Foreskin keratinocyte (primary cell): ENCODE measurements at places on chromosomes 11 and 22.

GRCh38 chr11:120039039-120039438 lies 98.9 kb downstream of the TRIM29 start:
- no peak for DNase-seq

DNA sequence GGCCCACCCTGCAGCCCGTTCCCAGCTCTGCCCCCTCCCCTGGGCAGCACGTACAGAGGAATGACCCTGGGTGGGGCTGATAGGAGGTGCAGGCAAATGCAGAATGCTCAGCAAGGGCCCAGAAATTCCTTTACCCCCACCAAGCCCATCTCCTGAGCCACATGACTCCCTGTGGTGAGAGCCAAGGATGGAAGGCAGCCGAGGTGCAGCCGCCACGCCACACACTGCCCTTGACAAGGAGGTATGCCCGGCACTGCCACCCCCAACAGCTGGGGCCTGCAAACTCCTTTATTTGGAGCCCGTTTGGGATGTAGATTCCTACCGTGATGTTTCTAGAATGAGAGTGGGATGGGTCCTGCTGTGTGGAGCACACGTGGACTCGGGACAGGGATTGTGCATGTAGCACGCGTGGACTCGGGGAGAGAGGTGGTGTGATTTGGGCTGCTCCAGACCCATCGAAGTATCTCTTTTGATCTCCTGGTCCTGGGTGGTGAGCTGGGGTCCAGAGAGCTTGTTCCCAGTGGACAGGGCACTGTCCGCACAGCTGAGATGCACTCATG lies 12.9 kb downstream of the GTSE1 start:
- DNase-seq = no peak

- DNase-seq = no peak
These were observed 38.8 kb downstream of the TXN2 start for GRCh38 chr22:36442506-36443197.

- no peak for DNase-seq
These were observed 71.0 kb downstream of the DKK3 start for GRCh38 chr11:11937433-11937832.

- DNase-seq = no peak
These were observed at the start of gene GLYAT for GRCh38 chr11:58731819-58732218. GLYAT (minus strand) TSS chr11:58731943; CDS start chr11:58724496, 7,447 bp downstream.

DNA sequence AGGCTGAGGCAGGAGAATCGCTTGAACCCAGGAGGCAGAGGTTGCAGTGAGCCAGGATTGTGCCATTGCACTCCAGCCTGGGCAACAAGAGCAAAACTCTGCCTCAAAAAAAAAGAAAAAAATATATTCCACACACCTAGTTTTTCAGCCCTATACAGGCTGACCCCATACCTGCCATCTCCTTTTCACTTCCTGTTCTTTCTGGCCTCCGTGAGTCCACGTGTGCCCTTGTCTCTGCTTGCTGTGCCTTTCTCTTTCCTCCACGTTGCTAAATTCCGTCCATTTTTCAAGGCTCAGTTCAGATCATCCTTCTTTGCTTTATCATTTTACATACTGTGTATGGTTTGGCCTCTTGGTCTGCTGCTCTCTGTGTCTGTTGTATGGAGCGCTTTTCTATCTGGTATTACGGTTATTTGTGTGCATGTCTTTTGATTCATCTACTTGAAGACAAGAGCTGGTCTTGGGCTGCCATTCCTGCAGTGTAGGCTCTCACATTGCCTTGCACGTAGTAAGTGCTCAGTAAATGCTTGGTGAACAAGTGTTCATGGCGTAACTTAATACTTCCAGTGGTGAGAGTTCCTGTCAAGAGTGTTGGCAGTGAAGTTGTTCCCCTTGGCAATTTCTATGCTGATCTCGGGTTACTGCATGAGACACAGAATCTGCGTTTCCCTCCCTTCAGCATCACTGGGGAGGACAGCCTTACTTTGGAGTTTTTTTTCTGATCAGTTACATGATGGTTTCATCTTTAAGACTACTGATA lies 57.5 kb downstream of the PTPRJ start:
- no peak for DNase-seq
